ENCODE measurements at places on chromosomes 16 and 17. TPM values are rescaled to one million over a fixed set of nuclear protein-coding genes. Genes with fewer than 3 reads are reported as not detected.

SAP30BP gene
- 115 TPM for total RNA-seq

DNA sequence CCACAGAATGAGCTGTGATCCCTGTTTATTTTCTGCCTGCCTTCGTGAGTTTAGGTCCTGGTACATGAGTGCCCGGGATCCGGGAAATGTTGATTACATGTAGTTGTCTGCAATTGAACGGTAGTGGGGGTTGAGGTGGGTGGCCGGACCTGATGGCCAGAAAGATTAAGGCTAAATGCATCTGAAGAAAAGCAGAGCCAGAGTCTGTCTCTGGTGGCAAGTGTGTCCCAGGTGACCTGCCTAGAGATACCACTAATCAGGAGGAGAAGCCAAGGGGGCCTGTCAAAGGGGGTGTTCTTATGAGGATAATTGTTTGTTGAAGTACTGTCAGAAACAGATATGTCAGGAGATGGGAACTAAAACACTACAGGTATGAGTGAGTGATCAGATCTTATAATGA, 154.0 kb upstream of the ASIC2 start:
- no peak for DNase-seq

TRPV3 gene
- 0.14 TPM for total RNA-seq

- DNase-seq: no peak
Observed at GRCh38 chr17:61276806-61277205, 122.8 kb upstream of the TBX2 start.

GRCh38 chr16:84541999-84542817, 37.7 kb upstream of the MEAK7 start:
- no peak for DNase-seq

PYDC1 gene
- not detected for total RNA-seq

PRSS8 gene
- total RNA-seq: not detected

- DNase-seq: no peak
Observed at GRCh38 chr17:7144213-7144612, 29.6 kb upstream of the ASGR2 start.

GRCh38 chr17:61196302-61196704, 203.3 kb upstream of the TBX2 start:
- no peak for DNase-seq

- DNase-seq: no peak
Observed at GRCh38 chr17:80605326-80606066, 60.9 kb downstream of the RPTOR start.

DNA sequence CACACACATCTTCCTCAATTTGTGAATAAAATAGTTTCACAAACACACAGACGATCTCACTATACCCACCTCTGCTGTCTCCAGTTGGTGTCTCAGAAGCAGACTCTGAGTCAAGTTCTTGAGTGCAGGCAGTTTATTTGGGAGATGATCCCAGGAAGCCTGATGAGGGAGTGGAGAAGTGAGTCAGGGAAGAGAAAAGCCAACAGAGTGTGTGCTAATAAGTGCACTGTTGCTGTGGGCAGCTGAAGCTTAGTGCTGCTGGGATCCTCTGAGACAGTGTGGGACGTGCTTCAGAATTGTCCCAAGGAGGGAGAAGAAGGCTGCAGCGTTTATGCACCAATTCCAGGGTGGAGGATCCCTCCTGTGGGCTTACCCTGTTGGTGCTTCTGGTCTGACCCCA, 423.2 kb upstream of the C16orf82 start:
- DNase-seq: no peak

PTX4 gene
- total RNA-seq: not detected

- DNase-seq: no peak
Observed at GRCh38 chr17:19022747-19023146, 18.2 kb upstream of the FAM83G start.

APOBR gene
- total RNA-seq: 9.9 TPM

GRCh38 chr16:3007059-3007956, 5.4 kb upstream of the CLDN9 start:
- no peak for DNase-seq

DNA sequence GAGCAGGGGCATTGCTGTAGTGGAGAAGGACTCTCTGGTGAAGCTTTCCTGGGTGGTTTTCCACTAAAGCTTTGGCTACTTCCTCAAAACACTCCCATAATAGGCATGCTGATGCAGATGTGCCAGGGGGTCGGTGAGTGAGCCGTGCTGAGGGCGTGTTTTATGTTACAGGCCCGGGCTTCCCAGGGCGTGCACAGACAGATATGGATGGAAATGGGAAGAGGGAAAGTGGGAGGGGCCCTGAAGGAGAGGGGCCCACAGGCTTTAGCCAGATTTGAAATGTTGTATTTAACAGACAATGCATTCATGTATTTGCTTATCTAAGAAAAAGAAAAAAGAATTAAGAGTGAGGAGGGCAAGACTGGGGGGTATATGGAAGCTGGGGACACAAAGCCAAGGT, 56.3 kb downstream of the IL21R start:
- no peak for DNase-seq

GFAP gene
- total RNA-seq: not detected
